ENCODE measurements at places on chromosomes 16 and 17.

- peak; percentile 37 for DNase-seq
These were observed 11.5 kb upstream of the IGF2BP1 start for GRCh38 chr17:48985436-48986245.

- DNase-seq, result no peak
These were observed 71.1 kb downstream of the DYNLRB2 start for GRCh38 chr16:80611930-80612327.

- DNase-seq, result no peak
These were observed 3.6 kb downstream of the P2RX5 start for GRCh38 chr17:3692346-3692745.

- DNase-seq, result no peak
These were observed 948.7 kb downstream of the KCNJ2 start for GRCh38 chr17:71118039-71118438.

All from vagina (tissue), 2 donors.